Kidney capillary endothelial cell (primary cell): ENCODE measurements at places on chromosomes 1 and 21.
A peak's percentile ranks its signal among the peaks of the same experiment; 100 is the strongest.

DNA sequence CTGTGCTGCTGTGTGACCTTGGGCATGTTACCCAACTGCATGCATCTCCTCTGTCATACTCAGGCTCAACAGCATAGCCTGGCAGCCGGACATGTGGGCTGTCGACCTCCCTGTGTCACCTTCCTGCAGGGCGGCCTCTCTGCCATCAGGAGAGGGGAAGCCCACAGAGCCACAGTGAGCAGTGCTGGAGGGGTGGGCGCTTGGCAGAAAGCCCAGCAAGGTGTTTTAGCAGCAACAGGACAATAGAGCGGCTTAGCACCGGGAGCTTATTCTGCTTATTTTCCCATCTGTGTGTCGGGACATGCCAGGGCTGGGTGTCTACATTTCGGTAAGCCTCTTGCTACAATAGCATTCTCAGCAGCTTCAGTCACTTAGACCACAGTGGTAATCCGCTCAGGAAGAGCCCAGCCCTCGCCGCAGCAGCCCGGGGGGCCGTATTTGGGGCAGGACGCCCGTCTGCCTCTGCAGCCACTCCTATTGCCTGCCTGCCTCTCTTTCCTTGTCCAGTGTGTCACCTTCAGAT lies 22.8 kb upstream of the CDK18 start:
- no peak for DNase-seq

DNA sequence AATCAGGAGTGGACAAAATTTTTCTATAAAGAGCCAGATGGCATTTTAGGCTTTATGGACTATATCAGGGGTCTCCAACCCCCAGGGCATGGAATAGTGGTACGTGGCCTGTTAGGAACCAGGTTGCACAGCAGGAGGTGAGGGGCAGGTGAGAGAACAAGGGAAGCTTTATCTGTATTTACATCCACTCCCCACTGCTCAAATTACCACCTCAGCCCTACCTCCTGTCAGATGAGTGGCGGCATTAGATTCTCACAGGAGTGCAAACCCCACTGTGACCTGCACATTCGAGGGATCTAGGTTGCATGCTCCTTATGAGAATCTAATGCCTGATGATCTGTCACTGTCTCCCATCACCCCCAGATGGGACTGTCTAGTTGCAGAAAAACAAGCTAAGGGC lies 13.9 kb downstream of the PHTF1 start:
- DNase-seq, result no peak

DNA sequence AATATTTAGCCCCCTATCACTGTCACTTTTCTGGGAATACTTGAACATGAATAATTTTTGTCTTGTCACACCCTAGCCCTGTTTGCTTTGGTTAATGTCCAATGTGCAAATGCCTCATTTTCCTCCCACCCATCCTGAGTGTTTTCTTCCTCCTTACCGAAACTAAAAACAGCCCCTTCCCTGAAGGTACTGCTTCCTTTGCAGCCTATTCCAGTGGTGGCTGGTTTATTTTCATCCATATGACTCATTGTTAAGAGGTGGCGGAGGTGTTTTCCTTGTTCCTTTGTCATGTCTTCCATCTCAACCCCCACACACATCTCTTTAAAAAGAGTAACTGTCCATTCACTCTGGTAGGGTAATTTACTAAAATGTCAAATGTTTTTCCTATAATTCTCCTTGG lies 40.4 kb downstream of the CD55 start:
- peak; percentile 21 for DNase-seq

- DNase-seq, result no peak
Measured at GRCh38 chr1:161481624-161482392, 23.4 kb upstream of the FCGR2A start.

- no peak for DNase-seq
Measured at GRCh38 chr21:28193189-28193588, 799.5 kb downstream of the LTN1 start.

DNA sequence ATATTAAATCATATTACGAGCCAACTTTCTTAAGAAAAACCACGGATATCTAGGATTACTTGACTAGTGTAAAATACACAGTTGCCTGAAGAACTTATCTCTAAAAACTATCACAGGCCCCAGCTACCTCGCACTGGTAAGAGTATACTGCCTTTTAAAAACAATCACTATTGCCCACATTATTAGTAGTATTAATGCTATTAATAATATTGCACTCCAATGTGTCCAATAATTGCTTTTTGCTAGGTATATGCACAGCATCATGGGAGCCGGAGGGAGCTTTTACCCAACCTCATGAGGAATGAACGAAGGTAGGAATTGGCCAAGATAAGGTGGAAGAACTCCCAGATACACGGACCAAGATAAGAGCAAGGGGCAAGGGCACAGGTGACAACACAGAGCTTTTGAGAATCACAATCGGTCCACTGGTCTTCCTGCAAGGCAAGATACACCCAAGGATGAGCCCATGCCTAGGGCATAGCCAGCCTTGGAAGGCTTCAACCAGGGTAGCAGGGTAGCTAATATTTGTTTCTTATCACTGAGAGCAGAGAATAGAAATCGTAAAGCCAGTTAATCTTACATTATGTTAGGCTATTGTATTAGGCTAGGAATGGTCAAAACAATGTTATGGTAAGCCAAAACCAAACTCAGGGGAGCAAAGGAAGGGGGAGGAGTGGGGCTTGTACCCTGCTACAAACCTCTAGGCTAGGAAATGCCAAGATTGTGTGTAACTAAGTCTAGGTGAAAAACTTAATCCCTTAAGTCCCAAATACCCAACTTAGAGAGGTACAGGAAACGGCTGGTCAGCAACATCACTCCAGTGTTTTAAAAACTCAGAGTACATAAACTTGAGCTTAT lies 9.4 kb downstream of the GLUL start:
- no peak for DNase-seq

GRCh38 chr1:209807509-209807908 lies 1.6 kb upstream of the IRF6 start:
- DNase-seq, result no peak

DNA sequence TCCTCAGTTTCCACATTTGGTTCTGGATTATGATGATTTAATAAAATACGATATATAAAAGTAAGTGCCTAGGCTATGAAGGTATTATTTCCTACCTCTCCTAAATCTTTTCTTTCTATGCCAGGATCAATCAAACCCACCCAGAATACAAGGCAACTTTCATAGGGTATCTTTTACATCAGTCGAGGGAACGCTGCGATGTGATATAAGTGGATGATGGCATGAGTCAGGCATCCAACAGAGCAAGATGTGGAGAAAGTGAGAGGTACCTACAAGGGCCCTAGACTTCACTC lies 781 bp downstream of the TTLL7 start:
- DNase-seq, result no peak

DNA sequence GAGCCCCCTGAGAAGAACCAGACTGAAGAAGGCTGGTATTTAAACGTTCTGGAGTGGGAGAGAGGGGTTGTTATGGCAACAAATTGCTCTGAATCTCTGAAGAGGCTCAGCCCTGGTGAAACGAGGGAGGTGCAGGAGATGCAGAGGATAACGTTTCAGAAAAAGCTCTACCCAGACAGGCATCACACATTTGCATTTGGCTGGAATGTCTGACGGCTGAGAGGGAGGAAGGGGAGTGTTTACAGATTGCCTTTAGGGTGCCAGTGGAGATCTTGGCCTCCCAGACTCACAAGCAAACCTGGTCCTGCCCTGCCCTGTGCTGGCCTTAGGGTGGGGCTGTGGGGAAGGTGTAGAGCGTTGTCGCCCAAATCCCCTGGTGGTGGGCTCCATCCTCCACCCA lies 169.0 kb upstream of the AJAP1 start:
- no peak for DNase-seq

DNA sequence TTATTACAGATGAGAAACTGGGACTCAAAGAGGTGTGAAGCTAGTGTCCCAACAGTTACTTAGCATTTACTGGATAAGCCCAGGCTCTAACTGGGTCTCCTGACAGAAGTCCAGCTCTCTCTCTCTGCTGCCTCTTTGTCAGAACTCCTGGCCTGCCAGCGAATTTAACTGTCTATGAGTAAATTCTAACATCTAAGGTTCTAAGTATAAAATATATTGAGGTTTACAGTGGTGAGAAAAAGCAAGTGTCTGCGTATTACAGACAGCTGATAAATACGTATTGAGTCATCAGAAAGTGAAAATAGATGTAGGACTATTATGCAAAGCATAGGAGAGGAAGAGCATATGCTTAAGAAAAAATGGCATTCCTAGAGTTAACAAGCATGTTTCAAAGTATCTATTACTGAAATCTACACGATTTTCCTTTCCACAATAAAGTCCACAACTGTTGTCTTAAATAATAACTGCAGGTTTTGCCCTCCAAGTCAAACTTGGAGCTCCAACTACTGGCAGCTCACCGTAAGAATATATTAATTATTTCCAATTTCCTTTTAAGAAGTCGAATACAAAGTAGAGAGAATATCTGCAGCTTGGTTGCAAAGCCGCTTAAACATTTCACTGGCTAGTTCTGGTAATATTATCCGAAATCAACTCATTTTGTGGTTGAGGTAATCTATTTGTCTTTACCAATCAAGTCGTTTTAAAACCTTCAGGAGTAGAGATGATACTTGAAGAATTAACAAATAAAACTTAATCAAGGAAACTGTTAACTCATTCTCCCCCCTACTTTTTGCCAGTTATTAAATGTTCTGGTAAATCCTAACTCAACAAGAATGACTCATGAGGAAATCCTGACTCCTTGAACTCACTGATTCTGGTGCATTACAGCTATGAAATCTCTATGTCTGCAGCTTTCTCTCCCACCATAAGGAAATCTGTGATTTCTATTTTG lies 1.4 kb upstream of the RGS2 start:
- peak; percentile 82 for DNase-seq

DNA sequence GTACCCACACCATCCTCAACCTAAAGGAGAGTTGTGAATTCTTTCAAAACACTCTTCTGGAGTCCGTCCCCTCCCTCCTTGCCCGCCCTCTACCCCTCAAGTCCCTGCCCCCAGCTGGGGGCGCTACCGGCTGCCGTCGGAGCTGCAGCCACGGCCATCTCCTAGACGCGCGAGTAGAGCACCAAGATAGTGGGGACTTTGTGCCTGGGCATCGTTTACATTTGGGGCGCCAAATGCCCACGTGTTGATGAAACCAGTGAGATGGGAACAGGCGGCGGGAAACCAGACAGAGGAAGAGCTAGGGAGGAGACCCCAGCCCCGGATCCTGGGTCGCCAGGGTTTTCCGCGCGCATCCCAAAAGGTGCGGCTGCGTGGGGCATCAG lies 638 bp upstream of the OLIG2 start:
- DNase-seq, result no peak

DNA sequence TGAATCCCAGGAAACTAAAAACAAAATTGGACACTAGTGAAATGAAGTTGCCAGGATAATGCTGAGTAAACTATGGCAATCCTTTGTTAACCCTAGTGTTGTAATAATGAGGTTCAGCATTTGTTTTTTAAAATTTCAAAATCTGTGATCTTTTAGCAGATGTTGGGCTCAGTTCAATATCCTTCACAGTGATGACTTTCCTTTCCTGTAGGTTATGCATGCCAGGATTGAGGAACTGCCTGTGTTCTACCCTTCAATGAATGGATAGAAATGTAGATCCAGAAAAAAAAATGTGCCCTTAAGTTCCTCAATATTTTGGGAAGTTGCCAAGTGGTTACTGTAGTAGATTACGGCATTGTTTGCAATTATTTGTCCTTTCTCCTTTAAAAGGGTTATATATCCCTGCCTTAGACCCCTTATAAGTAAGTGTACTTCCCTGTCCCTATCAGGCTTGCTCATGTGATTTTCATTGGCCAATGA lies 35.5 kb upstream of the IRF2BP2 start:
- DNase-seq, result no peak

DNA sequence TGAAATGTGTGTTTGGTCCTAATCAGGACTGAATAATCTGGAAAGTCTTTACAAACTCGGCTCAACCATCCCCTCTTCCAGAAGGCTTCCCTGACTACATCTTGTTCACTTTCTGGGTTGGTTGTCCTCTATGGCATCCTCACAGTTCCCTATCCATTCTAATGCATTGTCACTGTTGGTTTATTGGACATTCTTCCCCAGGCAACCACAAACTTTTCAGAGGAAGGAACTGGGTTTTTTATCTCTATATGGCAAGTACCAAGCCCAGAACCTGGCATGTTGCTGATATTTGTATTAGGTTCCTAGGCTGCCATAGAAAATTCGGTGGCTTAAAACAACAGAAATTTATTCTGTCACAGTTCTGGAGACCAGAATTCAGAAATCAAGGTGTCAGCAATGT lies 363.5 kb upstream of the ST6GALNAC5 start:
- DNase-seq, result no peak
